Adrenal gland (tissue), 19 donors: ENCODE measurements at places on chromosomes 2 and 18.

- DNase-seq: no peak
These were observed 1.7 kb upstream of the QPCT start for GRCh38 chr2:37342591-37343220.

GRCh38 chr2:42964439-42965083 is 172.2 kb upstream of the HAAO start:
- peak; percentile 35 for DNase-seq

DNA sequence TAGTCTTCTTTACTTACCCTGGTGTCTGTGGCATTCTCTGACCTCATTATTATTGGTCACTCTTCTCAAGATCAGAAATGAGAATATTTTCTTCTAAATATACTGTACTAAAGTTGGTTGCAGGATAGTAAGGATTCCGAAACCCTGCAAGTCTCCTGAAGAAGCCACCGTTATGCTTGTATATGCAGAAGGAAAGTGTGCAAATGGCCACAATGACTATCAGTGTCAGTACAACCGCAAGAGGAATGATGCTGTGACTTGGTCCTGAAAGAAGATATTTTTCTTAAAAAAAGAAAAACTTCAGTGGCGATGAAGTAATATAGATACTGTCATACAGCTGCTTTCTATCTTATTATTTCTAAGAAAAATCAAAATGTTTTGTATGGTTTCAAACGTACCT is 120.7 kb downstream of the PLA2R1 start:
- DNase-seq: no peak

DNA sequence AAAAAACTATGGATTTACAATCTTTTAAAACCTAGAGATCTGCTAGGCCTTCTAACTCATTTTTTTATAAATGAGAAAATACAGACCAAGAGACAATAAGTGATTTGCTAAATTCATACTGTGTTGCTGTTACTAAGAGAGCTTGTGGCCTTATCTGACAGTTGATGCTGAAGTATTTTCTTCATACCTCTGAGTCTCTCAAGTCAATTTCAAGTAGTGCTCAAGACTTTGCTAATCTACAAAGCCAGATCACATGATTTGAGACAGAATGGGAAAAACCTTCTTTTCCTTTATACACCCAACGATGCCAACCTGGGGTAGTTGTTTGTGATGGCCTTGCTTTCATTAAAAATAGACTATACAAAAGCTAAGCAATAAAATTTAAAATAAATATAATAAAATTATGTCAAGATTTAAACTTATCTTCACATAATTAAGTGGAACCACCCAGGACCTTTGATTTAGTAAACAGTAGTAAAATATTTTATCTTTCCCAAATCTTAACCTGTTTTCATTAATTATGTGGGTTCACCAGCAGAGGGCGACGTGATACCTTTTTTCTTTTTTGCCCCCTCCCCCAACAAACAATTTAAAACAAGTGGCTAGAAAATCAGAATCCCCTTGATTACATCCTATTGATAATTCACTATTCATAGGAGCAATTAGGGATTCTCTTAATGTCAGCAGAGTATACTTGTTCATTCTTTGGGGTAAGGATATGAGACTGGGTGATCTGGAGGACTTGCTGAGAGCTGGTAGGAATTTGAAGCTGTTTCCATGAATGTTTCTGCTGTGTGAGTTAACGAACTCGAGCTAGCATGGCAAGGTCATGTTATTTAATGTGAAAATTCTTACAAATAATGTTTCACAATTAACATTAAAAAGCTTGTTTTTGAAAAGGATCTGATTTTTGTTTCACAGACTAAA is 49.6 kb upstream of the SLC5A7 start:
- no peak for DNase-seq

DNA sequence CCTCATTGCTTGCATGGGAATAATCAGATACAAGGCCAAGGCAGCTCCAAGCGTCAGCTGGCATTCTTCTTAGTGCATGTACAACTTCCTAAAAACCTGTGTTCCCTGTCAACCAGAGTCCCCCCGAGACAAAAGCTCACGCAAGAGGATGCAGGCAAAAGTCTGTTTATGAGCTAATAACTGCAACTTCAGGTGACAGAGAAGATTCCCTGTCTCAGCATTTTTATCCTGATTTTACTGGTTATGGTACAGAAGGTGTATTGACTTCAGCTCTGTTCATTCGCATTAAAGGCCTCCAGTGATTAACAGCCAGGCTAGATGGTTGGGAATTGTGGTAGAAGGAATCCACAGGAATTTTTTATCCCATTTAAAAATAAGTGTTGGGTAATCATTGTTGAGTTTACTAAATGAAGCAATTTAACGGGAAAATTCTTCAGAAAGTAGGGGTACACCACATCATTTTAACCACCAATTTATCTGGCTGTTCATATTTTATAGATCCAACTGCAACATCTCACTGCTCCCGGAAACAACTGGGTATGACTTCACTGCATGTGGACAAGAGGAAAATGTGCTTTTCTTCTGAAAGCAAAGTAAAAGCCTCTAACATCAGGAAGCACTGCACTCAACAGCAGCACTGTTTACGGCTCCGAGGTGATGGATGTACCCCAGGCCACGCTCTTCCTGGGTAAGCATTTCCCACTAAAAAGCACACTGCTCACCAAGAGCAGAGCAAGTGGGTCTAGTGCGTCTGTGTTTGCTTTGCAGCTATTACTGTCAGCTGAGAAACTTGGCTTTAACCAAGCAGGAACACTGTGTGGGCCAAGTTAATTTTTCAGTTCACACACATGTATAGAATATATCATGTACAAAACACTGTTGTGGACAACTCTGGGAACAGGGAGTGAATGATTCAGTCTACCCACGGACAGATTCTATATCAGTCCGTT is 31.9 kb downstream of the CCBE1 start:
- DNase-seq: no peak

DNA sequence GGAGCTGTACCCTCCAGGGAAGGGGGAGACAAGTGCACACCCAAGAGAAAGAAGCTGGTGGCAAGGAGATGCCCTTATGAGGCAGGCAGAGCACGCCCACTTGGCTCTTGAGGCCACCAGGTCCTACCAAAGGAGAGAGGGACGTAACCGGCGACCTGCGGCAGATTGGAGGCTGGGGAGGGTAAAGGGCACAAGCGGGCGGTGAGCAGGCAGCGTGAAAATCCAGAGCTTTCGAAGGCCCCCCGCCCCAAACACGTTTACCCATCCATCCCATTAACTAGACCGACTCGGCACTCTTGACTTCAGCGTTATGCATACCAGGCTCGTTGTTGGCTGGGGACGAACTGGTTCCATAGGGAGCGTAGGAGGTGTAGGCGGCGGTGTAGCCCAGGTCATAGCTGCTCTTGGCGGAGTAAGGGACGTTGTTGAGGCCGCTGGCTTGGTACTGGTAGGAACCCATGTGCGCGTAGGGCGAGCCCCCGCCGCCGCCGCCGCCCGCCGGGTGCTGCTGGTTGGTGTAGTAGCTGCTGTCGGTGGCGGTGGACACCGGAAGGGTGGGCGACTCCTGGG is 794 bp downstream of the DLX2 start:
- DNase-seq: peak; percentile 52
